ENCODE measurements at places on chromosomes 12 and 14. TPM values are rescaled to one million over a fixed set of nuclear protein-coding genes. Genes with fewer than 3 reads are reported as not detected.

The RHEBL1 gene
- polyA plus RNA-seq = 0.63 TPM

DNA sequence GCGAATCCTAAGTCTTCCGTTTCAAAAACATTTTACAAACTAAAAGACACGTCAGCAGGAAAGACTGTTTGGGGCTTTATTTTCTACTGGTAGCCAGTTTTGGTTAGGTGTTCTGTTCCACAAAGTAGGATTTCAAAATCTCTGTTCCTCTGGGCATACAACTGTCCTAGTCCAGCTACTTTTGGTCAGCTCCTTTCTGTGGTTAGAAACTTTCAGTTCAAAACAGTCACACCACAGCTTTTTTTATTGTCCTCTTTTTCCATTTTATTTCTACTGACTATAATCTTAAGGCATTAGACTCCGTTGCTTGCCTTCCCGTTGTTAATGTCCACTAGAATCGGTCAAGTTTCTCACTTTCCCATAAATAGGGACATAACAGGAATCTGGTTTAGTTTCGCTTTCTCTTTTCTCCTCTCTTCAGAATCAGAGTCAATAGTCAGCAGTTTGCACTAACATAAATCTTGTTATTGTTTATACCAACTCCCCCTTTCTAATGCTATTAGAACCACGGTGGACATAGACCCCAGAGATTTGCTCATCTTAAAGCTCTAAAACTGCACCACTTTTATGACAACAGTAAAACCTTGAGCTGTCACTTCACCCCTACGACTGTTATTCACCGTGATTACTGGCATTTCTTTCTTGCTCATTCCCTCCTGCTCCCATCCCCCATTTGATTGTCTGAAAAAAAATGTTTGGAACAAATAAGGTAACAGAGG, 41.5 kb upstream of the NPAS3 start:
- no peak overlapping the region for H3K27ac ChIP-seq
- peak overlapping the region; percentile 51 for H3K4me3 ChIP-seq
- no peaks in the 10 kb centered on the region for H3K27me3 ChIP-seq
- no peaks in the 10 kb centered on the region for H3K36me3 ChIP-seq
- no peak for DNase-seq

DNA sequence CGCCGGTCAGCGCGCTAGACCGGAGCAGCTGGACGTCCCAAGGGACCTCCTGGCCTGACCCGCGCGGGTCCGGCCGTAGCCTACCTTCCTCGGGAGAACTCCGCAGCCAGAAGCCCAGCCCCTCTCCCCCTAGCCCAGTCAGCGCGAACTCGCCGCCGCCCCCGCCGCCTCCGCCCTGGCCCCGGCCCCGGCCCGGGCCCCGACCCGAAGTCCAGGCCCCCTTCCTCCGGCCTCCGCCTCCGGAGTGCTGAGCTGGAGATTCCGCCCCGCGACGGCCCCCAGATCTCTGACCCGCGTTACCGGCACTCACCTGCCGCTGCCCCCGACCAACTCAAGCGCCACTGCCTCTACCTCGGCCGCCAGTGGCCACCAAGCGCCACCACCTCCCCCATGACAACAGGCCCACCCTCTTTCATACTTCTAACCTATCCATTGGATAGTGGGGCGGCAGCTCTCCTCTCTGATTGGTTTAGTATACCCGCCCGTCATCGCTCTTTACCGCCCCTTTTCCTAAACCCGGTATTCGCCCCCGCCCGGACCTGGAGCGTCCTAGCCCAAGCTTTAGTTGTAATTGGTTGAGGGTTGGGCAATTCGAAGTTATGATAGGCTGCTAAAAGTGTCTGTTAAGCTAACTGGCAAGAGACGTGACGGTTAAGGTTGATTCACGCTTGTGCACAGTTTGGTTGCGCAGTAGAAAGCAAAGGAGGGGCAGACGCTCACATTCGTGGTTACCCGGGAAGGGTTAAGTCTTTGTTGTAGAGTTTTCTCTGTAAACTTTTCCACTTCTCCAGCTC, at the start of gene NUMB:
NUMB (minus strand) TSS at position 364 of the 794 bp plus-strand sequence. CDS start 102,795 bp downstream, outside the sequence.
- peak; percentile 99 for DNase-seq
- peak within 1 kb of the TSS; percentile 81 for H3K4me3 ChIP-seq
- H3K27ac ChIP-seq = peak within 1 kb of the TSS; percentile 84
- H3K27me3 ChIP-seq = no peaks in the 10 kb centered on the region
- no peaks in the 10 kb centered on the region for H3K36me3 ChIP-seq

GRCh38 chr12:20492251-20492760, 124.0 kb downstream of the PDE3A start:
- no peaks in the 10 kb centered on the region for H3K4me1 ChIP-seq
- no peaks in the 10 kb centered on the region for H3K36me3 ChIP-seq
- no peak overlapping the region for H3K4me3 ChIP-seq
- DNase-seq = no peak

DNA sequence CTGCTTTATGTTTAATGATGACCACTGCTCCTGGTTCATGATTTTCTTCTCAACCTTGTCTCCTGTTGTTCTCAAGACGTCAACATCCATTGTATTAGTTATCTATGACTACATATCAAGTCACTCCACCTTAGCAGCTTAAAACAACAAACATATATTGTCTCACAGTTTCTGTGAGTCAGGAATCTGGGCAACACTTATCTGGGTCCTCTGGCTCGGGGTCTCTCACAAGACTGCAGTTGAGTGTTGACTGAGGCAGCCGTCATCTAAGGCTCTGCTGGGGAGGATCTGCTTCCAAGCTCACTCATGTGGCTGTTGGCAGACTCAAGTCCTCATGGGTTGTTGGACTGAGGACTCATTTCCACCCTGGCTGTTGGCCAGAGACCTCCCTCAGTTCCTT, 27.3 kb upstream of the FRS2 start:
- no peak for DNase-seq
- no peaks in the 10 kb centered on the region for H3K27me3 ChIP-seq
- no peak overlapping the region for H3K4me3 ChIP-seq

The SCFD1 gene
- polyA plus RNA-seq = 67.3 TPM

- no peaks in the 10 kb centered on the region for H3K27me3 ChIP-seq
- no peak overlapping the region for H3K27ac ChIP-seq
- no peaks in the 10 kb centered on the region for H3K4me1 ChIP-seq
- no peak for DNase-seq
- no peaks in the 10 kb centered on the region for H3K36me3 ChIP-seq
- no peak overlapping the region for H3K4me3 ChIP-seq
Observed at GRCh38 chr14:32565256-32565655, 236.2 kb downstream of the AKAP6 start.

- no peaks in the 10 kb centered on the region for H3K36me3 ChIP-seq
- no peak overlapping the region for H3K4me3 ChIP-seq
- no peak overlapping the region for H3K27ac ChIP-seq
- DNase-seq = no peak
- no peaks in the 10 kb centered on the region for H3K27me3 ChIP-seq
Observed at GRCh38 chr12:70449074-70449752, 83.1 kb downstream of the KCNMB4 start.

DNA sequence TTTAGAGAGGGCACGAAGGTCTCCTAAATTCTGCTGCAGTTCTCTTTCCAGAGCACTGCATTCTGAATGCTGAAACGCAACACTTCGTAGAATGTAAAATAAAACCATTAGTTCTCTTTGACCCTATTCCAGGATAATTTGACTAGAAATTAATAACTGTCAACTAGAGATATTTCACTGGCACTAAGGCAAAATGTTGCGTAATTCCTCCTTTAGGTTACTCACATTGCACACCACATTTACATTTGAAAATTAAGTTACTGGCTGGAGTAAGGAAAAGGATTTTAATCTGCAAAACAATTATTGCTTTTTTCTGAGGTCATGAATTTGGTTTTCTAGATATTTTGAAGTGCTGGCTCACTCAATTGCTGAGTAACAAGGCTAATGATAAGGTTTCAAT, 58.0 kb upstream of the TRHDE start:
- no peaks in the 10 kb centered on the region for H3K36me3 ChIP-seq
- H3K27ac ChIP-seq = no peak overlapping the region
- H3K4me1 ChIP-seq = no peaks in the 10 kb centered on the region
- no peaks in the 10 kb centered on the region for H3K27me3 ChIP-seq
- DNase-seq = no peak
- no peak overlapping the region for H3K4me3 ChIP-seq

GRCh38 chr14:75077794-75078193, 8.4 kb downstream of the ZC2HC1C start:
- H3K36me3 ChIP-seq = no peaks in the 10 kb centered on the region
- no peaks in the 10 kb centered on the region for H3K27me3 ChIP-seq
- no peak for DNase-seq

The CIDEB gene
- polyA plus RNA-seq = 15.0 TPM

DNA sequence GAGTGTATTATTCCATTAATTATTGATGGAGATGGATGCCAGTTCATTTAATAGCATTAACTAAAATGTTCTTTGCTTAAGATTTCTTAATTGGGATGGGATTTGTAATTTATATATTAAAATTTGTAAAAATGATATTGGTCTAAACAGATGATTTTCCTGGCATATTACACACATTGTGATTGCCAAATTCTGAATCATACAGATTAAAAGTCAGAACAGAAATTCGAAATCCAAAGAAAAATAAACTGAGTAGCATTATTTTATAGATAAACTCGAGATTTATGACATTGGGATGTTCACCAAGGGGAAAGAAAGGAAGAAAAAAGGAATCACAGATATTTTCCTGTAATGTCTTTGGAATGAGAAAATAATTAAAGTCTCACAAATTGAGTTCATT, 481.1 kb downstream of the CCER1 start:
- no peak for DNase-seq
- H3K27me3 ChIP-seq = no peaks in the 10 kb centered on the region
- H3K27ac ChIP-seq = no peak overlapping the region
- no peak overlapping the region for H3K4me3 ChIP-seq

DNA sequence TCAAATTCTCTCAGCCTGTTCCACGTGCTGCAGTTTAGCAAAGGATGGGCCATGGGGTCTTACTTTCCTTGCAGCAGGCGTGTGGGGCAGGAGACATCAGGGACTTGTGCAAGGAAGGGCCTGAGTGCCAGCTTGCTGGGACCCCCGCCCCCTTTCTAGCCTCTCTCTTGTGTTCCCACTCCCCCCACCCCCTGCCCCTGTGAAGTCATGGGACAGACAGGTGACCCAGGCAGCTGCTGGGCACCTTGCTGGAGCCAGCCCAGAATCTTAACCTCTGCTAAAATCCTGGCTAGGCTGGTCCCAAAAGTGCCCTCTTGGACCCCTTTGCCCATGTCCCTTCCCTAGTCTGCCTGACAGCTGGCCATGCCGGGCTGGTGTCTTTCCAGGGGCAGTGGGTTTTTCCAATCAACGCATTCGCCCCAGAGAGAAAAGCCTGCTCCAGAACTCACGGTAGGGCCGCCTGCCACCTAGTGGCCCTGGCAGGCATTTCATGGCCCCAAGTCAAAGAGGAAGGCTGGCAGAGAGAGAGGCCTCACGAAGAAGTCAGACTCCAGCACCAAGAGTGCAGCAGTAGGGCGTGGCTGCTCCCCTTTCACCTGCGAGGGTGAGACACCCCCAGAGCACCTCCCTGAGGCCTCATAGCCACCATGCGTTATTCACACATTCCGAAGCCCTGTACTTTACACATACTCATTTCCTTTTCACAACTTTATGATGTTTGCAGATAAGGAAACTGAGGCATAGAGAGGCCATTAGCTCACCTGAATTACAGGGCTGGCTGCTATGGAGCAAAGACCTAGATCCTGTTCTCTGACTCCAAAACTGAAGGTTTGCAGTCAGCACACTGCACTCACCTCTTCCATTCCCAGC, 67.4 kb downstream of the LGMN start:
- no peaks in the 10 kb centered on the region for H3K36me3 ChIP-seq
- H3K27ac ChIP-seq = no peak overlapping the region
- DNase-seq = peak; percentile 67
- H3K27me3 ChIP-seq = no peaks in the 10 kb centered on the region

DNA sequence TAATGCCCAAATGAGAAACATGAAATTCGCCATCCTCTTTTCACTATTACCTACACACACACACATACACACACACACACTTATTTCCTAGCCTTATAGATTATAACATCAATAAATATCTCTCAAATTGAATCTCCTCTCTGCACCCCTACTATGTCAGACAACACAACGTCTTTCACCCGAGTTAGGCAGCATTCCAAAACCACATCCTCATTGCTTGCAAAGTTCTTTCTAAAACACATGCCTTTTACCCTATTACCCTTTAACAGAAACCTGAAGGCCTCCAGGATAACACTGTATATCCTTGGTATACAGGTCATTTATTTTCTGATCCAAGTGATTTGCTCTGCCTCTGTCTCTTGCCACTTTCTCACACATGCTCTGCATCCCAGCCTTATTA, 56.3 kb downstream of the KCNH5 start:
- no peaks in the 10 kb centered on the region for H3K27me3 ChIP-seq
- no peak for DNase-seq
- H3K4me1 ChIP-seq = no peaks in the 10 kb centered on the region

The NGDN gene
- 18.3 TPM for polyA plus RNA-seq

The B4GALNT3 gene
- polyA plus RNA-seq = 14.9 TPM

The KCNC2 gene
- 0.08 TPM for polyA plus RNA-seq

- no peak overlapping the region for H3K4me3 ChIP-seq
- no peaks in the 10 kb centered on the region for H3K4me1 ChIP-seq
- H3K27me3 ChIP-seq = no peaks in the 10 kb centered on the region
- no peaks in the 10 kb centered on the region for H3K36me3 ChIP-seq
- H3K27ac ChIP-seq = no peak overlapping the region
Observed at GRCh38 chr12:112998987-112999767, 20.9 kb downstream of the OAS2 start.

- H3K27ac ChIP-seq = no peak overlapping the region
- H3K36me3 ChIP-seq = no peaks in the 10 kb centered on the region
- H3K27me3 ChIP-seq = no peaks in the 10 kb centered on the region
Observed at GRCh38 chr12:63232896-63233295, 81.9 kb upstream of the AVPR1A start.

DNA sequence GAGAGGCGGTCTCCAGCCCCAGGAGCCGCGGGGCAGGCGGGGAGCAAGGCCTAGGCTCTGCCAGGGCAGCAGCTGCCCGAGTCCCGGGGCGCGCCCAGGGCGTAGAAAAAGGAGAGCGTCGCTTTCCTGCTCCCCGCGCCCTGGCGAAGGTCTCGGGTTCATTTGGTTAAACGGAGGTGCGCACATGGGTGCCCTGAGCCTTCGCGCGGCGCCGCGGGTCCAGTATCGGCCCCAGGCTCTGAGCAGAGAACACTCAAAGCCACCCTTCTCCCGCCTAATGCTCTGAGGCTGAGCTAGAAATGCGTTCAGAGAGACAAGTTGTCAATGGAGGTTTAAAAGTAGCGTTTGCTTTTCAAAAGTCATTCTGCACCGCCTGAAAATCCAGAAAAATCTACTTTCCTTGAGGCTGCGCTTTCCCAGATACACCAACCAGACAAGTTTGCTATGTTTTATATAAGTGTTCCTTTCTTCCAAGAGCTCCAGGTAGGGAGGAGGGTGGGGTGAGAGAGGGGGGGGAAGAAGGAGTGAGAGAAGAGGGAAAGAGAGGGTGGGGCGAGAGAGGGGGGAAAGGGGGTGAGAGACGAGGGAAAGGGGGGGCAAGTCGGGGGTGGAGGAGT, 1.5 kb downstream of the TMEM132C start:
- H3K27me3 ChIP-seq = peaks cover 12% of the 10 kb centered on the region
- DNase-seq = no peak
- H3K27ac ChIP-seq = no peak overlapping the region
- peak overlapping the region; percentile 12 for H3K4me3 ChIP-seq
- no peaks in the 10 kb centered on the region for H3K4me1 ChIP-seq

GRCh38 chr14:90287791-90288190, 31.4 kb downstream of the PSMC1 start:
- H3K27ac ChIP-seq = no peak overlapping the region
- H3K36me3 ChIP-seq = peaks cover 13% of the 10 kb centered on the region
- no peaks in the 10 kb centered on the region for H3K4me1 ChIP-seq

The IKZF4 gene
- 1.8 TPM for polyA plus RNA-seq

- no peak overlapping the region for H3K27ac ChIP-seq
- H3K27me3 ChIP-seq = no peaks in the 10 kb centered on the region
- H3K4me3 ChIP-seq = no peak overlapping the region
- no peaks in the 10 kb centered on the region for H3K36me3 ChIP-seq
Observed at GRCh38 chr12:19909418-19909817, 458.9 kb upstream of the PDE3A start.
